ENCODE measurements at places on chromosomes 1 and 21. TPM values are rescaled to one million over a fixed set of nuclear protein-coding genes. Genes with fewer than 3 reads are reported as not detected.

ASPM gene
- 22.6 TPM for polyA plus RNA-seq

CNR2 gene
- polyA plus RNA-seq, result 0.07 TPM

WLS gene
- polyA plus RNA-seq, result 123 TPM

LYPD8 gene
- not detected for polyA plus RNA-seq

HSPG2 gene
- polyA plus RNA-seq, result 178 TPM

ADAM30 gene
- polyA plus RNA-seq, result not detected

GRCh38 chr1:65109487-65109886 is 38.5 kb upstream of the AK4 start:
- no peak for DNase-seq

DNA sequence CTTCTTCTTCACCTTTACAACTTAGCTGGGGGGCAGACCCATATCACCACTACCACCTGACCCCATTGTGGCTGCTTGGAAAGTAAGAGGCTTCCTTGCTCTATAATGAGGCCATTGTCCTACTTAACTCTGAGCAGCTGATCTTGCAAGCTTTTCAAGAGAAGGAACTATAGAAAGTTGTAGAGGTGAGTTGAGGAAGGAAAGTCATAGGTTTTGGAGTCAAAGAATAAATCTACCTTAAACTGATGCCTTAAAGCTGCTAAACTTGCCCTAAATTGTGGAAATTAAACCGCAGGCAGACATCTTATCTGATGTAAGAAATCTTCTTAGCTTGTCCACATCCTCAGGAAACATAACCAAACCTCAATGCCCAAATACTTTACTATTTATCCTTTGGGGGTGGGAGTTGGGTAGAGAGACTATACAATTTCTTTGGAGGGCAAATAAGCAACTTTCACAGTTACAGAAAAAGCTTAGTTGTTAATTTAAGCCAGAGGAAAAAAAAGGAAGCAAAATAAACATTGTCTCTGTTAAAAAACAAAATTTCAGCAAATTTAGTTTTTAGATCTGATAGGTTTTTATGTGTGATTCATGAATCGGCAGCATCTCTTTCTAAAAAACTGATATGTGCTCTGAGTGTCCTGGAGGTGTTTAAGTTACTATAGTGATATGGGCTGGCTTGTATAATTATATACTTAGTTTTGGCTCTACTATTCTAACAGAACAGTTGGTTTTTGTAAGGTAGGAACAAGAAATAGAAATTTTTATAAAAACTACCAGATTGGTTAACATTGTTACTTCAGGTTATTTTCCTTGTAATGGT is 4.7 kb downstream of the IL23R start:
- no peak for DNase-seq

- no peak for DNase-seq
Measured at GRCh38 chr1:184258525-184258924, 128.3 kb upstream of the C1orf21 start.

- no peak for DNase-seq
Measured at GRCh38 chr1:19942088-19942487, 18.7 kb upstream of the PLA2G2E start.

DNA sequence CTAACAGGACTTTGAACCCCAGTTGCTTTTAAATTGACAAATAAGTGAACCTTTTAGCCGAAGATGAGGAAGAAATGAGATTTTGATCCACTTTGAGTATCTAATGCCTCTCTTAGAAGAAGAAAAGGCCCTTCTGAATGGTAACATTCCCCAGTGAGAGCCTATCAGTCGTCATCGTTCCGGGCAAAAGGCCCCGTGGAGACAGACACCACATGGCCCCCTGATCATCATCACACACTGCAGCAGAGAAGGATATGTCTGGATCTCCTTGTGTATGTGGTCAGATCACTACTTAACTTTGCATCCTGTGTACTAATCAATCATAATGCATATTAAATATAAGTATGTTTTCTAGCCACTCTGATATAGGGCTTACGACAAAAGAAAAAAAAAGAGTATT is 87.3 kb upstream of the SMYD2 start:
- no peak for DNase-seq

DNA sequence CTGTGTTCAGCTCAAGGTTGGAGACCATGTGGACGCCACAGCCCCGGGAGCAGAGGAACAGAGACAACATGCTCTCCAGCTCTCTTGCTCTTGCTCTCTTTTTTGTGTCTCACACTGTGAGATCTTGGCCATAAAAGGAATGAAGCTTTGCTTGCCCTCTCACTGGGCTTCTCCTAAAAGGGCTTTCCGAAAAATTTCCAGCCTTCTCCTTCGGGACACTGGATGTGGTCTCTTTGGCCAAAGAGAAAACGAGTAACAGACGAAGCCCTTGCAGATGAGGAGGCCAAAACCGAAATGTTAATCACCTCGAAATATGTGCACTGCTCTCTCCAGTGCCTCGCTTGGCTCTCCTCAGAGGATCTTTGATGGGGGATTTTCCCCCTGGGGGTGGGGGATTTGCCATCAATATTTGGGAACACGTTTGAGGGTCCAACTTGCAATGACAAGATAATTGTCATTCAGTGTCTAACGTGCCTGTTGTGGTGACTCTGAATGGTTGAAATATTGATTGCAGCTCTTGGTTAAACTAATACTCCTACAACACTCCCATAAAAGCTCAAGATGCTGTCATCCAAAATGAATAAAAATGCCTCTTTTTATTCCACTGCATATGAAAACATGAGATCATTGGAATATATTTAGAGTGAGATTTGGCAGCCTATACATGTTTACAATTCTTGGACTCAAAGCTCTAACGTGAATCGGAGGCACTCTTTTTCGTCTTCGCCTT is 68.6 kb upstream of the ANGPTL1 start:
- DNase-seq, result no peak

GRCh38 chr1:1826356-1827088 is 48.3 kb upstream of the NADK start:
- no peak for DNase-seq

GRCh38 chr1:103256490-103256889 is 148.2 kb upstream of the COL11A1 start:
- DNase-seq, result no peak

GRCh38 chr1:67572594-67573221 is 112.3 kb upstream of the GADD45A start:
- DNase-seq, result no peak

GRCh38 chr1:64940025-64940424 is 26.3 kb downstream of the JAK1 start:
- no peak for DNase-seq

- DNase-seq, result no peak
Measured at GRCh38 chr1:167447521-167448136, 70.7 kb downstream of the CD247 start.

DNA sequence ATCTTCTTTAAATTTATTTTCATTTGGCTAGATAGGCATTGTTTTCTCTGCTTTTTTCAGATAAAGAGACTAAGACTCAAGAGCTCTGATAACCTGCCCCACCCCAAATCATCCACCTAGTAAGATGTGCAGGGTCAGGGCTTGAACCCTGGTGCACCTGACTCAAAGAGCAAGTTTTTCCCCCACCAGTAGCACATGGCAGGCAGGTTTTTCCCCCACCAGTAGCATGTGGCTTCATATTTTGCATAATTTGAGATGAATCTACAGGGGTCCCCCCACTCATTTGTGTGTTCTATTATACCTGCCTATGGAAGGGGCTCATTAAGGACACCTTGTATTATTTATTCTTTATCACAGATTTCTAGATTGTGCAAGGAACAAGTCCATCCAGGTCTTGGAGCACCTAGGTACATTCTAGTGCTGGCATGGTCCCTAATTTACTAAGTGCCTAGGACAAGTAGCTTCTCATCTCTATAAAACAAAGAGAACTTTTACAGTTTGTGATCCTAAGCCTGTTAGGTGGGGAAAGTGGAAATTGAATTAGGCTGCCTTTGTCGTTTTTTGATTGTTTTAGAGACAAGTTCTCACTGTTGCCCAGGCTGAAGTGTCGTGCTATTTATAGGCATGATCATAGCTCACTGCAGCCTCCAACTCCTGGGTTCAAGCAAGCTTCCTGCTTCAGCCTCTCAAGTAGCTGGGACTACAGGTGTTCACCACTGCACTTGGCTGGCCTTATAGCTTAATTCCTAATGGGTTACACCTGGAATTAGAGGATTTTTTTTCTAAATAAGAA is 13.2 kb upstream of the CTSE start:
- no peak for DNase-seq

GRCh38 chr1:145846201-145846612 is 777 bp downstream of the NUDT17 start:
- DNase-seq, result no peak

DNA sequence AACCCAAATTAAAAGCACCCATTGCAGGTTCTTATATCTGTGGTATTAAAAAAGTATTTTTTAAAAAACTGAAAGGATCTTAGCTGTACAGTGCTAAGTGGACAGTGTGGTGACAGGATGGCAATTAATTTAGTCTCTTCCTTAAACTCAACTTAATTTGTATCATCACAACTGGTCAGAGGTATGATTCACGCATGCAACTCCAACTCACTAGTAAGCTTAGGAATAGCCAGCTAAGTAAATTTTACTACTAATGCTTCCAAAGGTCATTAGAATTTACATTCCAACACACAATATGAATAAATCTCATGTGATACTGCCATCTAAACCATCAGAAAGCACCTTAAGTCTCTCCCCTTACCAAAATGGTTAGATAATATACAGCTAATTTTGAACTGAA is 35.4 kb downstream of the ENAH start:
- no peak for DNase-seq

DNA sequence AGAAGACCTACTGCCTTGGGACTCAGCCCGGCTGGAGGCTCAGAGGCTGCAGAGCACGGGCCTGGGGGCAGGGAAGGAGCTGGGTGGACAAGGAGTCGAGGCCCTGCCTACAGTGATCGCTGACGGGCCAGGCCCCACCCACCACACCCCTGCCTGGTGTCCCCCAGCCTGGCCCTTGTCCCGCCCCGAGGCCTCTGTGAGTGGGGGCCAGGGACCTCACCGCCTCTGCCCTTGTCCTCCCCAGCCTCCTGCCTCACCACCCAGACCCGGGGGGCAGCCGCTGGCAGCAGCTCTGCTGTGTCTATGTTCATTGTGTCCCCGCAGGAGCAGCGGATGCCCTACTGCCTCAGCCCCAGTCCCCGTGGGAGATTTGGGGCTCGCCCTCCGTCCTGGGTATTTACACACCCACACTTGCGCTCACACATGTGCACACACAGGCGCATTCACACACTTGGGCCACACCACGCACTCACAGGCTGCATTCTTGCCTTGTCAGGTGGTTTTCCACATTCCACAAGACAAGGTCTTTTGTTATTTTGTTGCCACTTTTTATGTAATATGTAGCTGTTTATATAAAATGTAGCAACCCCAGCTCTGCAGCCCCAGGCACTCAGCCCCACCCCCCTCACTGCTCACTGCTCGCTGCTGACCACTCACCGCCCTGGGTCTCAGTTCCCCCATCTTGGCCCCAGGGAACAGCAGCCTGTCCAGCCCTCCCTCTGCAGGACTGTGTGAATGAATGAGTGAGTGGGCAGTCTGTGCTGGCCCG is 7.3 kb downstream of the PFKL start:
- no peak for DNase-seq

DNA sequence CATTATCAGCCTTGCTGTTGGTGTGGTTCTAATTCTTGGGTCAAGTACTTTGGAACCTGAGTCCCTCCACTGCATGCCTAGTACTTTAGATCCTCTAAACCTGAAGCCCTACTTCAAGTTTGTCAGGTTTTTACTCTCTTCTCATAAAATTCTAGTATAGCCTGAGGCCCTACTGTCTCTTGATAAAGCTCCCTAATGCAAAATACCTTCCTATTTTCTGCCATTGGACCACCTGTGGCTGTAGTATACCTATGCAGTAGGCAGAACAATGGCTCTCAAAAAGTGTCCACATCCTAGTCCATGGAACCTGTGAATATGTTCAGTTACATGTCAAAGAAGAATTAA is 47.5 kb upstream of the NEK7 start:
- DNase-seq, result no peak

GRCh38 chr1:48743480-48743879 is 33.2 kb downstream of the BEND5 start:
- no peak for DNase-seq

DNA sequence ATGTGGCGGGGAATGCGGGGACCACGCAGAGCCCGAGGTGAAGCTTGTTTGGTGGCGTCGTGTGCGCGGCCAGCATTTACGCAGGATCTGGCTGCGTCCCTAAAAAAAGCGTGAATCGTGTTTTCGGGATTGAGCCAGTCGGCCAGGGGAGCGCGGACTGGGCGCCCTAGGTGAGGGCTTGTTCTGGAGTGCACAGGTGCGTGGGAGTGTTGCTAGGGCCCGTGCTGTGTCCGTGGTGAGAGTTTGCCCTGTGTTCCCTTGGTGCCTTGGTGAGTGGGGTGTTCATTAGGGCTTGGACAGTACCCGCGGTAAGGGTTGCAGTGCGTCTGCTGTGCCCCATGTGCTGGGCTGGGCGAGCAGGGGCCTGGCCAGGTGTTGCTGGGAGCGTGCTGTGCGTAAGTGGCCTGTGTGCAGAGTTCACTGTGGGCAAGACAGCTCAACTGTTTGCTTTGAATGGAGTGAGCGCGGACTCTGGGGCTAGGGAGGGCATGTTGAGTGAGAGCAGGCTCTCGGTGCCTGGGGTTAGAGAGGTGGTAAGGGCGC is 673 bp downstream of the CD46 start:
- no peak for DNase-seq

Measured in left renal pelvis (tissue), 4 donors.